Body of pancreas (tissue), 4 donors: ENCODE measurements at places on chromosomes 12 and 14. TPM values are rescaled to one million over a fixed set of nuclear protein-coding genes. Genes with fewer than 3 reads are reported as not detected.
A peak's percentile ranks its signal among the peaks of the same experiment; 100 is the strongest.

The ZC2HC1C gene
- 7.8 TPM for total RNA-seq

- H3K4me1 ChIP-seq, result peaks cover 17% of the 10 kb centered on the region
- no peak for DNase-seq
- H3K36me3 ChIP-seq, result no peaks in the 10 kb centered on the region
- H3K4me3 ChIP-seq, result no peak overlapping the region
Measured at GRCh38 chr14:96578619-96579018, 76.4 kb downstream of the PAPOLA start.

GRCh38 chr12:130090542-130090941 is 71.7 kb upstream of the FZD10 start:
- no peak overlapping the region for H3K4me3 ChIP-seq
- no peaks in the 10 kb centered on the region for H3K36me3 ChIP-seq
- no peaks in the 10 kb centered on the region for H3K4me1 ChIP-seq
- H3K27me3 ChIP-seq, result no peaks in the 10 kb centered on the region

DNA sequence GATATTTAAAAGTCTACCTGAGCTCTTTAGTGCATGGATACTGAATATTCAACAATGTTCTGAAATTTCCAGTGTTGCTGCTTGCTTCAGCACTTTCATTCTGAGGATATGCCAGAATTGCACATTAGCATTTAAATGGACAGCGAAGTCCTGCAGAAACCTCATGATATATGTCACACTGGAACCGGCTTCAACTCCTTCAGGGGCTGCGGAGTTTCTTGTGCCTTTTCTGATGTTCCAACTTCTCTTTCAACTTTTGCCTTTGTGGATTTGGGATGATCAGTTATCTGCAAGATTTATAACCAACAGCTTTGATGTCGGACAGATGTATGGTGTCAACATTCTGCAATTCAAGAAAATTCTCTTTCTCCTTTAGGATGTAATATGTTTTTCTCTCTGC is 142.5 kb upstream of the LMNTD1 start:
- DNase-seq, result no peak
- no peak overlapping the region for H3K4me3 ChIP-seq
- no peak overlapping the region for H3K27ac ChIP-seq
- no peaks in the 10 kb centered on the region for H3K27me3 ChIP-seq
- H3K4me1 ChIP-seq, result no peaks in the 10 kb centered on the region
- no peaks in the 10 kb centered on the region for H3K36me3 ChIP-seq

- H3K4me3 ChIP-seq, result no peak overlapping the region
- H3K36me3 ChIP-seq, result no peaks in the 10 kb centered on the region
Measured at GRCh38 chr12:51413149-51413548, 11.5 kb upstream of the SLC4A8 start.

DNA sequence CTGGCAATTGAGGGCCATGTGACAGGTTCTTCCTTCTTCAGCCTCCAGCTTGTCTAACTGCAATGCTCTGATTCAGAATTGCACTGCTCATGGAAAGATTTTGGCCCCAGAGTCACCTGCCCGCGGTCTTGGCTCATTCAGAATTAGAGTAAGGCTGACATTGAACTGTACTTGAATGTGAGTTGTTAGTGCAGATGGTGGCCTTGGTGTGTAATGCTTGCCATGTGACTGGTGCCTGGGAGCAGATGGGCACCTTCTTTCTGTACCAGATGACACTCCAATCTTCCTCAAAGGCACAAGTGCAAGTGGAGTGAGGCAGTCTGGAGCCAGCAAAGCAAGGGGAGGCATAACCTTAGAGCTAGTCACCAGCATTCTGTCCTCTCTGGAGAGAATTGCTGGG is 36.5 kb upstream of the ANO4 start:
- H3K4me3 ChIP-seq, result no peak overlapping the region
- H3K4me1 ChIP-seq, result no peaks in the 10 kb centered on the region
- H3K27ac ChIP-seq, result no peak overlapping the region
- no peaks in the 10 kb centered on the region for H3K27me3 ChIP-seq
- DNase-seq, result no peak

DNA sequence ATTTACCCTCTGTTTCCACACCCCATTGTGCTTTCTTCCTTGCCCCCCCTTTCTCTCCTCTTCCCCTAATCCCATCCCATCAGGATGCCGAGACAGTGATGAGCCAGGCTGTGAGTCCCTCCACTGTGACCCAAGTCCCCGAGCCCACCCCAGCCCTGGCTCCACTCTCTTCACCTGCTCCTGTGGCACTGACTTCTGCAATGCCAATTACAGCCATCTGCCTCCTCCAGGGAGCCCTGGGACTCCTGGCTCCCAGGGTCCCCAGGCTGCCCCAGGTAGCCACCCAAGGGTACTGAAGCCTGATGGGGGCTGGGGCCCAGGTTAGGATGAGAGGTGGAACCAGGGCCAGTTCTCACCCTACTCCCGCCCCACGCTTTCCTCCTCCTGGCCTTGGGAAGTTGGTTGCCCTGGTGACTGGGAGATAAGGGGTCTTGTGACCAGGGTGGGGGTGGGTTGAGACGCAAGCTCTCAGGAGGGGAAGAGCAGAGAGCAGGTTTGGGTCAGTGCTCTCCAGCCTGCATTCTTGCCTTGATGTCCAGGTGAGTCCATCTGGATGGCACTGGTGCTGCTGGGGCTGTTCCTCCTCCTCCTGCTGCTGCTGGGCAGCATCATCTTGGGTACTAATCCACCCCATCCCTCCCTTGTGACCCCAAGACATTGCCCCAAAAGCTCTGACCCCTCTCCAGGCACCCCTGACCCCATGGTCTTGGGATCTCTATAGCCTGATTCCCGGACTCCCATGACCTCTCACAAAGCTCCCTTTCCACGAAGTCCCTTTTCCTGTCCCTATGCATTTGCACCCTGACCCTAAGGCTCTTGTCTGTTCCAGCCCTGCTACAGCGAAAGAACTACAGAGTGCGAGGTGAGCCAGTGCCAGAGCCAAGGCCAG is 1.2 kb downstream of the AMHR2 start:
- no peaks in the 10 kb centered on the region for H3K36me3 ChIP-seq
- peak overlapping the region; percentile 22 for H3K27ac ChIP-seq
- no peaks in the 10 kb centered on the region for H3K27me3 ChIP-seq
- peaks cover 40% of the 10 kb centered on the region for H3K4me1 ChIP-seq
- DNase-seq, result peak; percentile 79

The OAS2 gene
- 2.3 TPM for total RNA-seq

The SRGAP1 gene
- total RNA-seq, result 14.8 TPM

The YBX3 gene
- 403 TPM for total RNA-seq

GRCh38 chr14:33510991-33511390 is 439.9 kb downstream of the EGLN3 start:
- no peaks in the 10 kb centered on the region for H3K4me1 ChIP-seq
- H3K27me3 ChIP-seq, result no peaks in the 10 kb centered on the region
- H3K36me3 ChIP-seq, result no peaks in the 10 kb centered on the region
- no peak for DNase-seq
- no peak overlapping the region for H3K27ac ChIP-seq

- H3K27ac ChIP-seq, result no peak overlapping the region
- no peaks in the 10 kb centered on the region for H3K36me3 ChIP-seq
Measured at GRCh38 chr14:20757965-20758364, 10.2 kb upstream of the EDDM3B start.

GRCh38 chr14:75011356-75011994 is 8.8 kb downstream of the EIF2B2 start:
- H3K27ac ChIP-seq, result no peak overlapping the region
- no peaks in the 10 kb centered on the region for H3K36me3 ChIP-seq
- no peaks in the 10 kb centered on the region for H3K4me1 ChIP-seq
- no peak overlapping the region for H3K4me3 ChIP-seq
- H3K27me3 ChIP-seq, result no peaks in the 10 kb centered on the region

- no peaks in the 10 kb centered on the region for H3K36me3 ChIP-seq
- DNase-seq, result no peak
- H3K4me1 ChIP-seq, result no peaks in the 10 kb centered on the region
- H3K27ac ChIP-seq, result no peak overlapping the region
Measured at GRCh38 chr14:82431031-82431430, 897.4 kb upstream of the SEL1L start.

The ISCA2 gene
- total RNA-seq, result 4.3 TPM

The NOC4L gene
- total RNA-seq, result 18.1 TPM

- no peak overlapping the region for H3K27ac ChIP-seq
- H3K4me1 ChIP-seq, result no peaks in the 10 kb centered on the region
- no peaks in the 10 kb centered on the region for H3K36me3 ChIP-seq
- no peak overlapping the region for H3K4me3 ChIP-seq
- no peaks in the 10 kb centered on the region for H3K27me3 ChIP-seq
Measured at GRCh38 chr12:125902991-125903390, 837.8 kb downstream of the AACS start.
